ENCODE measurements at places on chromosomes 6 and 20.

GRCh38 chr6:137399881-137400443, 94.2 kb downstream of the OLIG3 start:
- no peak for DNase-seq

- DNase-seq = no peak
Observed at GRCh38 chr6:103910018-103910417, 949.7 kb downstream of the HACE1 start.

- DNase-seq = no peak
Observed at GRCh38 chr6:94278146-94278545, 858.8 kb upstream of the EPHA7 start.

DNA sequence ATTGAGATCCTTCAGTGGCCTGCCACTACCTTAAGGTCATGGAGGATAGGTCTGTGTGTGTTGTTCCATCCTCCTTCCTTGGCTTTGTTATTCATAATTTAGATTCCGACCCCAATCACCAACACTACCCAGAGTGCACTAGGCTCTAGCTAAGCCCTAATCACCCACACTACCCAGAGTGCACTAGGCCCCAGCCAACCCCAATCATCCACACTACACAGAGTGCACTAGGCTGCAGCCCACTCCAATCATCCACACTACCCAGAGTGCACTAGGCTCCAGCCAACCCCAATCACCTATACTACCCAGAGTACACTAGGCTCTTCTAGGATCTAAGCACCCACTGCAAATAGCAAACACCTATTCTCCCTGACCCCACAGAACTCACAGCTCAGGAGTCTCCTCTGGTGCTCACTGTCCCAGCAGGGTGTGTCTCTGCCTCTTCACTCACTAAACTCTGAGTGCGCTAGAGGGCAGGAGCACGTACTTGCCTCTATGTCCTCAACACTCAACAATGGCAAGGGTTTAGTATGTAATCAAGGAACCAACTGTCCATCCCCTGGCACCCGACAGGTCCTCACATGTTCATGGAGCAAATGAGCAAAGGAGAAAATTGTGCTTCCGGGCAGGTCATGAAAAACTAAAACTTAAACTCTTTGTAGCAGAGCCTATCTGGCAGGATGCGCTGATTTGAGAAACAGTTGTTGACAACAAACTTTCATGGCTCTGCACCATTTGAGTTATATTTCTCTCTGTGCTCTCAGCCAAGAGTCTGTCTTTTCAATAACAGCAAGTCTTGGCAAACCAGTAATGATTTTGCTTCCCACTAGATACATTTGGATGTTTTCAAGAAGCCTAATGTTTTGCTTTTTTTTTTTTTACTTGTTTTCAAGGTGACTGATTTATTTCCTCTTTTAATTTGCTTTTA, 54.3 kb downstream of the SLC22A23 start:
- DNase-seq = no peak

- no peak for DNase-seq
Observed at GRCh38 chr6:3451498-3451897, 5.4 kb downstream of the SLC22A23 start.

- no peak for DNase-seq
Observed at GRCh38 chr6:30487926-30488325, 1.4 kb upstream of the HLA-E start.

DNA sequence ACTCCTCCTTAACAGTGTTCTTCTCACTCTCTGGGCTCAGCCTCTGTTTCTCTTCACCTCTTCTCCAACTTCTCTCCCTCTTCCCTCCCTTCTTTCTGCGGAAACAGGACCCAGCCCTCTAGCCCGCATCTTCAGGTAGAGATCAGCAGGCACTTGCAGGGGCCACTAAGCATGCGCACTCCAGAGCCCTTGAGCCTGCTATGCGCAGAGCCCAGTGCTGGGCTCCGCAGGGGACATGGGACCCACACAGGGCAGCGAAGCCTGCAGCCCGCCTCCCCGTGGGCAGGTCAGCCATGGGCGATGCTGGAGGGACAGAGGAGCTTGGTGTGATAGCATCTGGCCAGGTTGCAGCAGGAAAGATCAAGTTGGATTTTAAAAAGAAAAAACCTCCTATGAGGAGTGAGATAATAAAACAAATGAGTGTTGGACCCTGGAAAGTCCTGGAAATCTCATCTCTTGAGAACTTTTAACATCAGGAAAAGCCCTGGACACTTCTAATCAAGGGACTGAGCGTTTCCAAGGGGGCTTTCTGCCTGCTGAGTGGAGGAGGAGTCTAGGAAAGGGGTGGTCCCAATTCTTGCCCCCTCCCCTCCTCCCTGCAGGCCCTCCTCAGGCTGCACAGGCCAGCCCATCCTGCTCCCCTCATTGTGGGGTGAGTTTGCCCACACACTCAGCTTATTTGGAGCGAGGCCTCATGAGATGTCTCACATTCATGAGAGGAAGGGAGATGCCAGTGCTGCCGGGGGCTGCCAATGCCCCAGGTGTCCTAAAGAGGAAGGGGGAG, 71.9 kb downstream of the MDGA1 start:
- no peak for DNase-seq

DNA sequence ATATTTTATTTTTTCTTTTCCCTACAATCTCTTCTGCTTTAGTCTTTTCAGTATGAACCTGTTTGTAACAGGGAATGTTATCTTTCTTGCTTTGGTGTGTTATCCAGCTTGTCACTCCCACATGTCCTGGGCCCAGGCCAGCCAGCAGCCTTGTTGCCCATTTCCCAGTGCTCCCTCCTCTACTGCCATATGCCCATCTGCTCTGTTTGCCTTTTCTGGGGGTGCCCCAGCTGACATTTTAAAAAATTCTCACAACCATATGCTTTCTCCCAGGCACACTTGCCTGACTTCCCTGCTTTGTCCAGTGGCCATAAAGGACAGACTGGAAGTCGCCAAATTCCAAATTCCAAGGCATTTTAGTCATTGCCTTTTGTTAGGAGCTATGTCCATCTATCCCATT, 23.6 kb upstream of the LMBRD1 start:
- no peak for DNase-seq

- no peak for DNase-seq
Observed at GRCh38 chr20:2244523-2244922, 51.3 kb upstream of the TGM3 start.

DNA sequence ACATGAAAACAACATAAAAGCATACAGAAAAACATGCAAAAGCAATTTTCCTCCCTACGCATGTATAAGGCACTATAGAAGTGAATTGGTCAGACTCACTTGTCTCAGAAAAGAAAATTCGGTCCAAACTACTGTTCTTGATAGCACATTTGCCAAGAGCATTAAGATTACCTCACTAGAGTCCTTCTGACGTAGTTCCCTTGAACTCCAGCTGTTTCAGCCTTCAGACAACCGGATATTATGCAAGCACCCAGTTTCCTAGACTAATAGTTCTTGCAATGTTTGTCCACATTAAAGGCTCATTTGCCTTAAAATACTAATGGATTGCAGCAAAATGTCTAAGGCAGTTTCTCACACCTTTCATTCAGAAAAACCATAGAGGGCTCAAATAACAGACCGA, 2.5 kb upstream of the CASS4 start:
- DNase-seq = peak; percentile 30

DNA sequence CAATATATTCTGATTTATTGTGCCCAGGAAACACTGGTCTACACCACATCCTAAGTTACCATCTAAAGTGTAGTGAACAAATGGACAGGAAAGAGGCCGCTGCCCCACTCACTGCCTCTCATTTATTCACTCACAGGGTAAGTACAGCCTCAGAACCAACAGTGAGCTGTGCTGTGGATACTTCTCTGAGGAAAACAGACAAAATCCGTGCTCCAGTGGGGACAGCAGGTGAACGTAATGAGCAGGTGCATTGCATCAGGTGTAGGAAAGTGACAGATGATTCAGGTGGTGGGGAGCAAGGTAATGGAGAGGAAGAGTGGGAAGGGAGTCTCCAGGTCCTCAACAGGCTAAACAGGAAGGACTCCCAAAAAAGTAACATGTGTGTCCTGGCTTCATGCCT, 8.4 kb upstream of the ULBP2 start:
- no peak for DNase-seq

GRCh38 chr6:130775411-130776012, 51.7 kb upstream of the SMLR1 start:
- DNase-seq = peak; percentile 13

DNA sequence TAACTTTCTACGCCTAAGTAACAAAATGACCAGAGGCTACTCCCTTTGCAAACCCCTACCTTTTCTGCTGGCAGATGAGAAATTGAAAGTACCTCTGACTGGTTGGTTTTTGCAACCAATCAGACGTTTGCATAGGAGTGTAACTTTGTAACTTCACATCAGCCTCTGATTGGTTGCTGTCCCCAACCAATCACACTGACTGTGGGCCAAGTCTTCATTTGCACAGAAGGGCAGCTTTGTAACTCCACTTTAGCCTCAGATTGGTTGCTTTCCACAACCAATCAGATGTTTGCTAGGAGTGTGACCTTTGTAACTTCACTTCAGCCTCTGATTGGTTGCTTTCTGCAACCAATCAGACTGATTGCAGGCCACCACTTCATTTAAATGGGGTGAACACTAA, 89.1 kb downstream of the ME1 start:
- no peak for DNase-seq

GRCh38 chr20:4366076-4366475, 350.7 kb upstream of the RNF24 start:
- no peak for DNase-seq

- no peak for DNase-seq
Observed at GRCh38 chr6:39407446-39407993, 85.0 kb upstream of the KCNK16 start.

- DNase-seq = peak; percentile 7
Observed at GRCh38 chr6:159254186-159254585, 85.0 kb downstream of the FNDC1 start.

DNA sequence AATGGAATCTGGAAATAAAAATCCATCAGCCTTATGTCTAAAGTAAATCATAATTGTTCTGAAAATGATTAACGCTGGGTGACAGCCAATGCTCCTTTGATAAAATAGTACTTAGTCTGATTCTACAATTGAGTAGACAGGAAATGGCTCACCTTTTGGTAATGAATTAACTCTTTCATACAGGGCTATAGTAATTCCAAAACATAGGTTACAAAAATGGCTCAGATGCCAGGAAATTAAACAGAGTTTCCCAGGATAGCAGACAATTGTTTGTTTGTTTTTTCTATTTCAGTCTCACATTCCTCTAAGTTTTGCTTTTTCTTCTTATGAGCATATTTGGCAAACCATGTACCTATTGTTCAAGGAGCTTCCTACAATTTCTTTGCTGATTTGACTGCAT, 257.2 kb upstream of the EPHA7 start:
- DNase-seq = no peak

- DNase-seq = no peak
Observed at GRCh38 chr6:92147246-92147645, 1272.1 kb downstream of the EPHA7 start.

DNA sequence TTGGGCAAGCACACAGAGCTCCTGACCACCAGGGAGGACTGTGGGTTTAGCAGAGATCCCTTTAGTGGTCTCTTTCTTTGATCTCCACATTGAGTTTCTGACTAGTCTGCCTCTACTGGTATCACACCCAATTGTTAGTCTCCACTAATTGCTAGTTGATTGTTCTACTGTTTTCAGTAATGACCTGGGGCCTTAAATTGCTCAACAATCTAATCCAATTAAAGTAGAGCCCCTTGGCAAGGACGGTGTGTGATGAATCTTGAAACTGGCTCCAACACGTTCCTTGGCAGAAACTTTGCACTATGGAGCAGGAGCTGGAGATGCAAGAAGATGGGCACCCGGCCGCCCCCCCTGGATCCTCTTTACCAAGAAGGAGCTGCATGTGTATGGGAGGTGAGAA, 12.3 kb downstream of the FAM50B start:
- no peak for DNase-seq

GRCh38 chr6:136511926-136512325, 38.3 kb downstream of the MAP7 start:
- DNase-seq = no peak

GRCh38 chr20:1944345-1945091, 49.3 kb downstream of the SIRPA start:
- no peak for DNase-seq

DNA sequence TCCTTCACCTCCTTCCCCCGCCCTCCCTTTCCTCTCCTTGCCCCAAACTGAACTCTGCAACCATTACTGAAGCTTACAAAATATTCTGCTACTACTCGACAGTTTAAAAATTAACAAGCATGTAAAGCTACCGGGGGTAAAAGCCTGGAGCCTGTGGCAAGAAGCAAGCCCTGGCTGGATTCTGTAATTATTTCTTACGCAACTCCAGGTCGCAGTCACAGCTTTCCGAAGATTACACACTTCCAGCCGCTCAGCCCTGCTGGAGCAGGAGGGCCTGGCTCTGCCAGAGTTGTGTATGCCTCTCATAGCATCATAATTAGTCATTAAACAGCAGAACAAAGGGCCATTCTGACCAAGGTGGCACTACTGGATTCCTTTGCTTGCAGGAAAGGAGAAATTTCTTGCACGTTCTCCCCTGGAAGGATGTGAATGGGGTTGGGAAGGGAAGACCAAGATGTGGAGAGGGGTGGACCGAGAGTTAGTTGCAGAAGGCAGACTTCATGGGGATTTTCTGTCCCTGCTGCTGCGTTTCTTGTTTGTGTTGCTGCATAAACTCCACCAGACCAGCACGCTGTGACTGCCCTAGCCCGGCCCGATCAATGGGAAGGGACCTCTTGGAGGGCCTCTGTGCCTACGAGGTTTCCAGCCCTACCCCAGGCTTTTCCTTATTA, 23.6 kb downstream of the FOXQ1 start:
- peak; percentile 93 for DNase-seq

GRCh38 chr20:62338294-62338620, 28.9 kb downstream of the LAMA5 start:
- DNase-seq = no peak

- DNase-seq = peak; percentile 50
Observed at GRCh38 chr6:26592649-26593048, 4.1 kb upstream of the ABT1 start.

DNA sequence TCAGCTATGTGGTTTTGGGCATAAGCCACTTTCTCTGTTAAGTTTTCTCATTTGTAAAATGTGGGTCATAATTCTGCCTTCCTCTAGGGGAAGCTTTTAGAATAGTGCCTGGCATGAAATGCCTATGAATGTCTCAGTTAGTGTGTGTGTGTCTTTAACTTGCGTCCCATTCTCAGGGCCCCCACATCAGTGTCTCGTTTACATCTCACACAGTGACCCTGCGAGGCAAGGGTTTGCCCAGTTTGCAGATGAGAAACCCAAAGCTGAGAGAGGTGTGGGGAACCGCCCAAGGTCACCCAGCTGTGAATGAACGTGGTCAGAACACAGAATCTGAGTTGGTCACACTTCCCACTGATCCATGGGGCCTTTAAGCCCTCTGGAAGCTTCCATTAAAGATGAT, 14.1 kb downstream of the DYNLRB1 start:
- no peak for DNase-seq

DNA sequence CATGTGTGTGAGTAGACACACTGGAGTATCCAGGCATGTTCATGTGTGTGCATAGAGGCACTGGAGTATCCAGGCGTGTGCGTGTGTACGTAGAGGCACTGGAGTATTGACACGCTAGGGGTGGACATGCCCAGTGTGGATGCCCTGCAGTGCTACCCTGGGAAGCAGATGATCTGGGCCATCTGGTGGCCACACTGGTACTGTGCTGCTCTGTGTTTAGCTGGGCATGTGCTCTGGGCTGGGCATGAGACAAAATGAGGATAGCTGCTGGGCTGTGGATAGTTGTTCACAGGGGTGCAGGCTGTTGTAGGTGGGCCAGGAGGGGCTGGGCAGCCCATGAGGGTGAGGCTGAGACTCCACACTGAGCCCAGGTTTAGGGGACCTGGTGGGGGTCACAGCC, 24.0 kb upstream of the NPBWR2 start:
- DNase-seq = peak; percentile 59

GRCh38 chr20:62065674-62066338, at the start of gene TAF4:
Gene TAF4 (minus strand): TSS chr20:62065881. CDS start chr20:62065810, 71 bp downstream.
- peak; percentile 82 for DNase-seq

Measured in ELR (cell line).